ENCODE measurements at places on chromosomes 5 and 9. TPM values are rescaled to one million over a fixed set of nuclear protein-coding genes. Genes with fewer than 3 reads are reported as not detected.
A peak's percentile ranks its signal among the peaks of the same experiment; 100 is the strongest.

- peaks cover 24% of the 10 kb centered on the region for H3K4me1 ChIP-seq
- no peaks in the 10 kb centered on the region for H3K27me3 ChIP-seq
- peak overlapping the region; percentile 83 for H3K4me3 ChIP-seq
- DNase-seq = no peak
- peak overlapping the region; percentile 90 for H3K27ac ChIP-seq
- H3K36me3 ChIP-seq = peaks cover 10% of the 10 kb centered on the region
Observed at GRCh38 chr9:32571969-32572899, 725 bp downstream of the NDUFB6 start.

DNA sequence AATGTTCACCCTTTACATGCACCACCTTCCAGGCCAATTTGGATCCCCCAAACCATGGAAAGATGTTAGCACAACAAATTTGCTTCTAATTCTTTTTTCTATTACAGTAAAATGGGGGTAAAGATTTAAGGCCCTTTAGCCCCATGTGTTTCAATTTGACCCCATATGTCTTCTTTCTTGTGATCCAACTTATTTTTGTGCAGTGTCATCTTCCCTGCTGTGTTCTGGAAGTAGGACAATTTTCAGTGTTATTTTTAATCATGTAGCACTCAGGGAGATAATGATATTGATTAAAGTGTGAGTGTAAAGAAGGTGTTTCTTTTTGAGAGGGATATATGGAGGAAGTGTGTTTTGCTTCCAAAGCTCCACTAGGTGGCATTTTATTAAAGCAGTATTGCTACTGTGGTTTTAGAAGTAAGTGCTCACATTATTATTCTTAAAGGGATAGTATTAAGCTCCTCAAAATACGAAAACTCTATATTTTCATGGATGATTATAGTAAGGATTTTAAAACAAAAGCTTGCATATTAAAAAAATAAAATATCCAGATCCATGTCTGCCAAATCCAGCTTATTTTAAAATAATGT lies 118.7 kb upstream of the ATP10B start:
- no peaks in the 10 kb centered on the region for H3K36me3 ChIP-seq
- H3K4me3 ChIP-seq = no peak overlapping the region
- H3K27me3 ChIP-seq = no peaks in the 10 kb centered on the region
- no peak overlapping the region for H3K27ac ChIP-seq
- no peak for DNase-seq

DNA sequence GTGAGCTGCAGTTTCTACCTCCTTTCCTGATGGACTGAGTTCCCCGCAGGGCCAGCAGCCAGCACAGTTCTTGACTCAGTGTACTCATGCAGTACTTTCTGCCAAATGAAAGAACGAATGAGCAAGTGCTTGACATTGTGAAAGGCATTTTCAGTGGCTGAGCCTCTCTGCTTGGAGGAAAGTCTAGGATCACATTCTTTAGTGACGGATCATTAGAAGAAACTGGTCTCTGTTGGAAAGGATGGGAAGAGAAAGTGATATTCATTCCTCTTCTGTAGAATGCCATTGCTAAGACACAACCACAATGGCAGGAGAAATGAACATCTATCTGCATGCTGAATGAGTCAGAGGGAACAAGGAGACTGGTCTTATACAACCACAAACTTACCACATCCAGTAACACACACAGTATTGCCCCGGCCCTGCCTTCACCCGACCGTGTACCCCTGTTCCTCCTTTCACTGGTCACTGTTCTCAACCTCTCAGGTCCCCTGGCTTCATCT lies 206.9 kb downstream of the CRB2 start:
- H3K4me3 ChIP-seq = no peak overlapping the region
- H3K27ac ChIP-seq = peak overlapping the region; percentile 11
- peaks cover 5% of the 10 kb centered on the region for H3K36me3 ChIP-seq
- no peak for DNase-seq

DNA sequence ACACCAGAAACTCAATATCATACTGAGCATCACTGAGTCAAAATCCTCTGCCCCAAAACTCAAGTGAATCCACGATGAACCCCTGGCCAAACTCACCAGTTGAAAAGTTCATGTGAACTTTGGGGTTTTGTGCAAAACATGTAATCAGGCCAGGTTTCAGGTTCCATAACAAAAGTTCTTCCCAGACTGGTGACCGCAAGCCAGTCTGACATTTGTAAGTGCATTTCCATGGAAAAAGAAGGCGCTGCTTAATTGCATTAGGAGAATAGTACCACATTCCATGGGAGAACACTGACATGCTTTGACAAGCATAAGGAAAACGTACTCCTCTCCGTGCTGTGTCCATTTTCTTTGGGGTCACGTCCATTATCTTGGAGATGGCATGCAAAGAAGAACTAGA lies 567.0 kb downstream of the BNC2 start:
- no peaks in the 10 kb centered on the region for H3K27me3 ChIP-seq
- no peak overlapping the region for H3K4me3 ChIP-seq

CDO1 gene
- 18.9 TPM for total RNA-seq

OCLN gene
- 0.83 TPM for total RNA-seq

IFNB1 gene
- not detected for total RNA-seq

C7 gene
- total RNA-seq = 829 TPM

Measured in esophagus muscularis mucosa (tissue), 4 donors.